ENCODE measurements at places on chromosomes 4 and X.

DNA sequence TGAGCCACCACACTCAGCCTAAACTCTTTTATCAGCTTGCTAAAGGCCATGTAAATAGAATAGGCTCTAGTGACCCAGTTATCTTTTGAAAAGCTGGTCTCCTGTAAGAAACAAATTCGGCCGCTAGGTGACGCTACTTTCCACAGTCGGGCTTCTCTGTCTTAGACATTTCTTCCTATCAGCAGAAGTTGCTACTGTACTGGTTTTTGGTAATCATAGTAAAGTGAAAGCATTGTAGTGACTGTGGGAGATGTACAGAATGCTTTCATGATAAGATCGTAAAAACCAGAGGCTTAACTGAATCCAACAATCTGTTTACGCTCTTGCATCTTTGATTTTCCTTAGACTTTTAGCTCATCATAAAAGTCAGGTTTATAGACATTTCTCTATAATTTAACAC is 82.6 kb downstream of the GK start:
- DNase-seq: peak; percentile 40

GRCh38 chrX:96455078-96455477 is 229.6 kb upstream of the DIAPH2 start:
- no peak for DNase-seq

DNA sequence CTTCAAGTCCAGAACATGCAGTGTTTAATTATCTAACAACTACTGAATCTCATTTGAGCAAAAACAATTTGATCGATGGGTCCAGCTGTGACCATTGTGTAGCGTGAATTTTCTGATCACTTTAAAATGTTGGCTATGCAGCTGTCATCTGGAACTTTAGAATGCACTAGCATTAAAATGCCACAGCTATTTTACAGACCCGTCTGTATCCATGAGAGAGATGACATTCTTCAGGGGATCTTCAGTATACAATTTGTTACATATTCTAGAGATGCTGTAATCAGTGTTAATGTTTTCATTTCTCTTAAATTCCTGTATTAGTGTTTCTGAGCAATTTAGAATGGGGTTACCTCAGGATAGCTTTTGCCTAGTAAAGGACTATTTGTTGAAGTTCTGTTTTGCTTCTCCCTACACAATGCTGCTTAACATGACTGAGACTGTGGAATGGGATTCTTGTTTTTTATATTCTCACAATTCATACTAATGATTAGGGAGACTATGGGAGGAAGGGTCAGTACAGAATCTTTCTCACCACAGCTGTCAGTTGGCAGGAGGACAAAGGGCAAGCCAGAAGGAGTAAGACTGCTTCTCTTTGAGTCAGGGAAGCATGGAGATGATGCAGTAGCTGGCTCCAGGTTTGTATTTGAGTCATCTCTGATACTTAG is 13.2 kb upstream of the CTSO start:
- DNase-seq: no peak

DNA sequence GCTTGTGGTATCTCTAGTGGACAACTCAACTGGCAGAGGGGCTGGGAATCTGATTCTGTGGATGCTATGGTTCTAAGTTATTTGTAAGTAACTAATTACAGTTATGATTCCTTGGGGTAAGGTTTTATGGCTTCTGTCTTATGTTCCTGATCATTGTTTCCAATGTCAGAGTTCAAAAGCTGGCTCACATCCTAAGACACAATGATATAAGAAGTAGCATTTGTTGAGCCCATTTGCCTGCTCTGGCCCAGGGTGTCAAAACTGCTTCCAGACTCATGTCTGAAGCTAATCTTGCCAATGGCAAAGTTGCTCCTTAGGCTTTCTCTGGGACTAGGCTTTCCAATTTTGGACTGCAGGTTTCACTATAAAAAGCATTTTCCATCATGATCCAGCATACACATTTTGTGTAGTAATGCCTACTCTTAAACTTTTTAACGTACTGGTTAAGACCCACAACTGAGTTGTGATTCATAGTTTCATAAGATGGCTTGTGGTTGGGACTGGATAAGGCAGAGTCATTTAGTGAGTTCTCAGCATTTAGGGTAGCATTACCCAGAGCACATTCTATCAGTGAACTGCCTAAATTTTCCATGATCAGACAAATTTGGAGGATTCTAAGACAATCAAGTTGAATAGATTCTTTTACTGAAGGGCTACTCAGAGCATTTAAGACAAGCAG is 50.0 kb downstream of the CCNI start:
- no peak for DNase-seq

- DNase-seq: no peak
These were observed 314.9 kb upstream of the GRIA3 start for GRCh38 chrX:122869171-122869570.

- DNase-seq: no peak
These were observed 48.3 kb downstream of the SEL1L3 start for GRCh38 chr4:25814301-25815136.

GRCh38 chr4:154335588-154335987 is 156.0 kb downstream of the DCHS2 start:
- no peak for DNase-seq

DNA sequence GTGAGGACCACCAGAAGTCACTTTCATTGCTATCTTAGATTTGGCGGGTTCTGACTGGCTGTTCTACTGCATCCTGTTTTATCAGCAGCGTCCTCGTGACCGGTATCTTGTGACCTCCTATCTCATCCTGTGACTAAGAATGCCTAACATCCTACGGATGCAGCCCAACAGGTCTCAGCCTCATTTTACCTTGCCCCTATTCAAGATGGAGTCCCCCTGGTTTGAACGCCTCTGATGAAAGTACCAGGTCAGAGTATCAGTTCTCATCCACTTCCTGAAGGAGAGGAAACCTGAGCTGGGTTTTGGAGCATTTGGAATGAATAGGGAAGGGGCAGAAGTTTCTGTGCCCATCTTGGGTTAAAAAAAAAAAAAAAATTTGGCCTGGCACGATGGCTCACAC is 70.2 kb downstream of the SLC34A2 start:
- DNase-seq: no peak

- no peak for DNase-seq
These were observed 57.0 kb downstream of the GPC3 start for GRCh38 chrX:133928365-133928764.

GRCh38 chrX:13087322-13088155 is 43.1 kb upstream of the FAM9C start:
- peak; percentile 33 for DNase-seq

GRCh38 chr4:177444911-177445736 is 2.9 kb upstream of the AGA start:
- no peak for DNase-seq

DNA sequence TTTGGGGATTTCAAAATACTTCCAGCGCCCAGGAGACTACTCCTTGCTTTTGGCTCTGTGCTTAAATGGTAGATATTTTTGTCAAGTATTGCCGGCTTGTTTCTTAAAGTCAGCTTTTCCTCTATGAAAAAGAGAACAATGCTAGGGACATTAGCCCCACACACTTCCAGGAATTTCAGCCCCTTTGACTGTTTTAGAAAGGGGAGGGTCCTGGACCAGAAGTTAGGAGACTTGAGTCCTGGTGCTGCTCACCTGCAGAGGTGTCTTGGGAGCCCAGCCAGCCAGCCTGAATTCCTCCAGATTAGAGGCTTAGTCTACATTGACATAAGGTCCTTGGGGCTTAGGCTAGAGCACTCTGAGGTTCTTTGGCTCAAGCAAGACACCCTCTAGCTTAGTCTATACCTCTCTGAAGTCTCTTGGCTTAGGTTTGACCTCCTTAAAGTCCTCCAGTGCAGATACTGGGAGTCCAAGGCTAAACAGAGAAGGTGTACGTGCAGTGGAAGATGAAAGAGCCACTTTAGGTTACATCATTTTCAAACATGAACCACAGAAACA is 1.6 kb upstream of the SETD7 start:
- no peak for DNase-seq

DNA sequence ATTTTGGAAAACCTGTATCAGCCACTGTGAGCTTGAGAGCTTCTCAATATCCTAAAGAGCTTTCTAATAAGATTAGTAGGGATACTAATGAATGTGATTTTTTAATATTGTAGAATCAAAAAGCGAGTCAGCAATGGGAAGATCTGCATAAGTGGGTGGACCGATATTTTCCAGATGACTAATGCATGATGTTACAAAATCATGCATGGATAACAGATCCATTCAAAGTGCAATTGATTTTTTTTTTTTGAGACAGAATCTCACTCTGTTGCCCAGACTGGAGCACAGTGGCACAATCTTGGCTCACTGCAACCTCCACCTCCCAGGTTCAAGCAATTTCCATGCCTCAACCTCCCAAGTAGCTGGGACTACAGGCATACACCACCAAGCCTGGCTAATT is 7.3 kb upstream of the CLDN2 start:
- no peak for DNase-seq

GRCh38 chrX:145405012-145405411 is 157.7 kb downstream of the SPANXN1 start:
- DNase-seq: no peak

GRCh38 chr4:7660176-7661039 is 225.7 kb upstream of the PSAPL1 start:
- DNase-seq: no peak

DNA sequence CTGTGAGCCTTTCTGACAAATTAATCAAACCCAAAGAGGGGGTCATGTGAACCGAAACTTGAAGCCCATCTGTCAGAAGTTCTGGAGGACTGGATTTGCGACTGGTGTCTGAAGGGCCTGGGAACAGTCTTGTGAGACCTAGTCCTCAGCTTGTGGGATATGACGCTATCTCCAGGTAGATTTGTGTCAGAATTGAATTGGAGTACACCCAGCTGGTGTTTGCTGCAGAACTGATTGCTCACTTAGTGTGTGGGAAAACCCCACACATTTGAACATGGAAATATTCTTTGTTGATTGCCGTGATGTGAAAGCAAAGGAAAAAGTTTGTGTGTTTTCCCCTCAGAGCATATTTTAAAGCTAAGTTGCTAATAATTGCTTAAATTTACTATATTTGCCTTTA is 30.3 kb upstream of the TMSB15B start:
- no peak for DNase-seq

GRCh38 chrX:21843179-21843578 is 3.8 kb downstream of the MBTPS2 start:
- no peak for DNase-seq

DNA sequence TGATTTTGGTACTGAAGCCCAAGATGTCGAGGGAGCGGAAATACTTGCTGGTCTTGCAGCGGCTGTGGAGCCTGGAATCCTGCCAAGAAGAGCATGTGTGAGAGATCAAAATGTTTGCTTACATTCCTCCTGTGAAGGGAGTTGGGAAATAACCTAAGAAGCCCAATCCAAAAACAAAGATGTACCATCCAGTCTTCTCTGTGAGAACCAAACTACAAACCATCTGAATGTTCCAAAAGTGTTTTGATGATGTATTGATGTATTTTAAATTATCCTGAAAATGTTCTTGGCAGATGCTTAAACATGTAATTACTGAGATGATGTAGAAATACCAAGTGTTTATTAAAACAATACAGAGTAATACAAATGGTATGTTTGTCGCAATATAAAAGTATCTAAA is 10.1 kb upstream of the ADH1A start:
- peak; percentile 92 for DNase-seq

DNA sequence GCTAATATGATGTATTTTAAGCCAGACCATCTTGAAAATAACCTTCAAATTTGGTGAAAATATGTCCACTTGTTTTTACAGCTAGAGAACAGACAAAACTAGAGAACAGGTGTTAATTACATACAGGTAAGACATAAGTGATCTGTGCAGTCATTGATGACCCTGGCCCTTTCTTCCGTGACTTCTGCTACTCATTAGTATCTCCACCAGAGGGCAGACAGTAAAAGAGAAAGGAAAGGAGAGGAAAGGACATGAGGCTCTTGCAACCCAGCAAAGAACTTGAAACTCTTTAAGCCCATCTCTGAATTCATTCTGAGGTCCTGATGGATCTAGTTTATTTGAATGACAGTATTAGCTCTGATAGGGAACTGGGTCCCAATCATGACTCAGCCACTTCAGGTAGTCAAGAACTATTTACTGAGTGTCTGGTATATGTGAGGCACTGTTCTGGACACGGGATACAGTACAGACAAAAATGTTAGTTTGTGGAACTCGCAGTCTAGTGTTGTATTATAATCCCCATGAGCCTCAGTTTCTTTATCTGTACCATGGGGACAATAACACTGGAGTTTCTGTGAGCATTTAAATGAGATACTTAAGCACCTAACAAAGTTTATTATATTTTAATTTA is 121.0 kb upstream of the TEX13D start:
- no peak for DNase-seq

DNA sequence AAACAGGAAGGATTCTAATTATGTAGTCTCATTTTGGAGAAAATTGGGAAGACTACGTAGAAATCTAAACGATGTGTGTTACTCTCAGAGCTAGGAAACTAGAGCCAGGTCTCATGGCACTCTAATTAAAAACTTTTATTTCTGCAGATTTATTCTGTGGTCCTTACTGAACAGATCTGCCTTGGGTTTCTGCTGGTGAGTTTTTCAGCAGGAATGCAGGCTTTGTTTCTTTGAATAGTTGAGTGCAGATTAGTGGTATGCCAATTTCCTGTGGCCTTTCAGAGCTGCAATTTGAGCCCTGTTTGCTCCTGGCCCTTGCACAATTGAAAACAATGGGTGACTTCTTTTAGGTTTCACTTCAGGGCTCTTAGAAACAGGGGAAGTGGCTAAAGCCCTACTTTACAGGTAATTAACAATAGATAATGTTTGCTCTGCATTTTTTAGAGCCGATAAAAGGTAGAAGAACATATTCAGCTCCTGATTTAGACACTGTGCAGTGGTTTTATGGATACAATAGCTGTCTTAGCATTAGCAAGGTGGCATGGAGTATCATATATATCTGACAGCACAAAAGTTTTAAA is 21.8 kb downstream of the SPRY1 start:
- DNase-seq: peak; percentile 95

DNA sequence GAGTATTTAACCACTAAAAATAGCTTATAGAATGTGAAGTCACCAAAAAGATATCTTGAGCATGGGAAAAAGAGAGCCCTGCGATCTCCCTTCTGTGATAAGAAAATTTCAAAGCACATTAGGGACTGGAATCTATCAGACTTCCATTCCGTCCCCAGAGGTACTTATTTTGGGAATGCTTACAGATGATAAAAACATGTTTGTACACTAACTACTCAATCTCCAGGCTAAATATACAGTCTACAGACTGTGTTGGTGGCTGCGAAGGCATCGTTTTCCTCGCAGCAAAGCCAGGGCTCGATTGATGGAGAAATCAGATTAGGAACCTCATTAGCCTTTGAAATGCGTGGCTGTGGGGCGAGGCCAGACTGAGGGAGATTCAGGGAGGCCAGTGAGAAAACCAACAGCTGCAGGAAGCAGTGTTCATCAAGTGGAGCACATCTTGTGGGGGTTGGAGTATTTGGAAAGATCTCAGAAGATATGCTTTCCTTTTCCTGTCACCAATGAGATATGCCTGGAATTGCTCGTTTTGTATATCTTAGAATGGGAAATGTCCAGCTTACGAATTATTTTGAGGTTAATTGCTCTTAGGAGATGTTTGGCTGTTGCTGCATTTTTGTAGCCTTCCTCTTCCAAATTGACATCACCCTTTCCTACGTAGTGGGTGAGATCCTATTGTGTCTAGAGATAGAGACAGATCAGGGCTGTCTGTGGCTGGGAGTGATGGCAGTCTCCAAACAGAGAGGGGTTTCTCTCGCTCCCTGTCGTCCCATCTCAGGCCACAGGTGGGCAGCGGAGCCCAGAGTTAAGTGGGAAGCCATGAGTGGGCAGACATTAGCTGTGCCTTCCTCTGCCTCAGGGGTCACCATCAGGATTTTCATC is 224.9 kb upstream of the FAT1 start:
- no peak for DNase-seq

GRCh38 chr4:35358001-35358584 is 886.2 kb downstream of the ARAP2 start:
- no peak for DNase-seq

Measured in astrocyte of the cerebellum (primary cell).